Skin of body (tissue), 3 donors: ENCODE measurements at places on chromosomes 12 and 14.
A peak's percentile ranks its signal among the peaks of the same experiment; 100 is the strongest.

GRCh38 chr12:39912211-39912980, 193.5 kb downstream of the SLC2A13 start:
- no peak for DNase-seq

- no peak for DNase-seq
These were observed 74.6 kb upstream of the CEP83 start for GRCh38 chr12:94534278-94534677.

DNA sequence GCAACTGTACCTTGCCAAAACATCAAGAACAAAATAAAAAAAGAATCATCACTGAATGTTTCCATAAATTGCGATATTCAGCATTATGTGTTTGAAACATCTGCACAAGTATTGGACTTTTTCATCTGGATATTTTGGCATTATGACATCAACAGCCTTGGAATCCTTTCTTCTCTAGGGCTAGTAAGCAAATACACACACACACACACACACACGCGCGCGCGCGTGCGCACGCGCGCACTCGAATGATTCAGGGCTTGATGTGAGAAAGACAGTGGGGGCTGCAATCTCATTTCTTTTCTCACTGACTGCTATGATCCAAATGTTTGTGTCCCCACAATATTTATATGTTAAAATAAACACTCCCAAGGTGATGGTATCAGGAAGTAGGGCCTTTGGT, 90.0 kb upstream of the SLC38A4 start:
- peak; percentile 91 for DNase-seq

DNA sequence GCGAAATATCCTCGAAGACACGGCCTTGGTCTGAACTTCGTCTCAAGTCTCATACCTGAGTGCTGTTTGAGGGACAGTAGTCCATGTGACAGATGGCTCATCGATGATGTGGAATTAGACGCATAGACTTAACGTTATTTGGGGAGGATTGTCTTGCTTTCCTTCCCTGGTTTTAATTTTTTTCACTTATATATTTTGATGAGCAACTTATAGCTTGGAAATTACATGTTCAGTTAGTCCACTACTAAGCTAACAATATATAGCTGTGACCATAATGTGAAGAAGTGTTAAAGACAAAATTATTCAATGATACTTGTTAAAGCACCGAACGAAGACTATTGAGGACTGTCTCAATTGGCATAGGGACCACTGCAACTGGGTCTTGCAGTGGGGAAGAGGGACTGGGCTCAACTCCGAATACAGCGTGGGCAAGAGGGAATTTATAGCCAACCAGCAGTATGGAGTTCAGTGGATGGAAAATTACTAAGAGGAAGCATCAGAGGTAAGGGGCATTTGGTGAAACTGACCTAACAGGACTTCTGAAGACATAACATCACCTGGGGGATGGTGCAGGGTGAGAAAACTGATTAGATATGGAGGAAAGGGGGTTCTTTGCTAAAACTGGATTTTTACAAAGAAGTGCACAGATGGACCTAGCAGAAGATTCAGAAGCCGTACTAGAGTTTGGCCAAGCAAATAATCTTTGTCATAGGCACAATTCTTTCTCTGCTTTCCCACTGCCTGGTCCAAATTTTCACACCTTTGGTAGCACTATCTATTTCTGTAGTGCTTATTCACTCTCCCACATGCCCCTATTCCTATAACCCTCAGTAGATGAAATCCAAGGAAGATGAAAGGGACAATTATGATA, 910 bp upstream of the TM7SF3 start:
- DNase-seq: no peak

DNA sequence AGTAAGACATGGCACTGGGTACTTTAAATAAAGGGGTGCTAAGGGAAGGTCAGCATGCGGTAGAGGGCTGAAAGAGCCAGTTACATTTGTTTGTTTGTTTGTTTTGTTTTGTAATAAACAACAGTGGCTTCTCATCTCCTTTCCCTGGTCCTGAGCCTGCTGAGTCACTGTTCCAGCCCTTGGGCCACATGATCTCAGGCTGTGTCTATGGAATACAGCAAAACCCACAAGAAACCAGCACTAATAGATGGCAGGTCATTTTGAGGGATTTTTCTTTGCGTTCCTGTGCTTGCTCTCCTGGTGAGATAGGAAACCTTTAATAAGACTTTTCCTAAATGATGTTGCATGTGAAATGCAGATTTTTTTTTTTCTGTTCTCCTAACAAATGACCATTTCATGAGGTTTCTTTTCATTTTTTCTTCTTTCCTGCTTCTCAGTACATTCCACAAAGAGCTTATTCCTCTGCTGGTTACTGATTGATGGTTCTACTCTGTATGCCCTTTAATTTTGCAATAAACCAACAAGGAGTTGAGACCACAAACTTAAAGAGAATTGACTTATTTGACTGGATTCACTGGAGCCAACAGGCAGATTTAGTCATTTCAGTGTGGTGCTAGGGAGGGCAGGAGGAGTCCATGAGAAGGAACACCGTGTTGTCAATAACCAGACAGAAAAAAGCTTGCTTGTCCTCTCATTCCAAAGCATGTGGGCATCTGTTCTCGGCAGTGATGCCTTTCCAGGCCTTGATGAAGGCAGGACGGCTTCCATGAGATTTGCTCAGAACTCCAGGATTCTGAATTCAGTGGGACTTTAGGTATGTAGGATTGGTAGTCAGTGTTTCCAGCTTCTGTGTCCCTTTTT, 459.2 kb downstream of the RAD51B start:
- no peak for DNase-seq
